ENCODE measurements at places on chromosomes 7 and 10.
A peak's percentile ranks its signal among the peaks of the same experiment; 100 is the strongest.

- DNase-seq = no peak
These were observed 98.5 kb downstream of the CARD11 start for GRCh38 chr7:2945171-2945570.

DNA sequence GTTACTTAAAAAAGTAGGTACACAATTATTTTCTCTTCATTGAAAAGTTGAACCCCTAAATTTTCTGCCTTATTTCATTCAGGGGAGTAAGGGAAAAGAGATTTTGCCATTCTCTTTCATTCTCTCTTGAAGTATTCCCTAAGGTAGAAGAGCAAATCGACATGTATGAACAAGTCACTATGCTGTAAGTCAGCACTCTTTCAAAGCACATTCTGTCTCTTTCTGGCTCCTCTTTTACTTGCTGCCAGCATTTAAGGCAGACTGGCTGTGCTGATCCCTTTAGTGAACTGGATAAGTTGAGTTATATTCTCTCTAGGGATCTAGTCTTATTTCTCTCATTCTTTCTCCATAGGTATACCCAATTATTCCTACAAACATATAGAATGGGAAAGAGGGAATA, 222.3 kb upstream of the ZWINT start:
- no peak for DNase-seq

- no peak for DNase-seq
These were observed 295.9 kb upstream of the ZNF32 start for GRCh38 chr10:43944381-43945093.

GRCh38 chr7:26202019-26202990, 760 bp downstream of the CBX3 start:
- DNase-seq = peak; percentile 64

DNA sequence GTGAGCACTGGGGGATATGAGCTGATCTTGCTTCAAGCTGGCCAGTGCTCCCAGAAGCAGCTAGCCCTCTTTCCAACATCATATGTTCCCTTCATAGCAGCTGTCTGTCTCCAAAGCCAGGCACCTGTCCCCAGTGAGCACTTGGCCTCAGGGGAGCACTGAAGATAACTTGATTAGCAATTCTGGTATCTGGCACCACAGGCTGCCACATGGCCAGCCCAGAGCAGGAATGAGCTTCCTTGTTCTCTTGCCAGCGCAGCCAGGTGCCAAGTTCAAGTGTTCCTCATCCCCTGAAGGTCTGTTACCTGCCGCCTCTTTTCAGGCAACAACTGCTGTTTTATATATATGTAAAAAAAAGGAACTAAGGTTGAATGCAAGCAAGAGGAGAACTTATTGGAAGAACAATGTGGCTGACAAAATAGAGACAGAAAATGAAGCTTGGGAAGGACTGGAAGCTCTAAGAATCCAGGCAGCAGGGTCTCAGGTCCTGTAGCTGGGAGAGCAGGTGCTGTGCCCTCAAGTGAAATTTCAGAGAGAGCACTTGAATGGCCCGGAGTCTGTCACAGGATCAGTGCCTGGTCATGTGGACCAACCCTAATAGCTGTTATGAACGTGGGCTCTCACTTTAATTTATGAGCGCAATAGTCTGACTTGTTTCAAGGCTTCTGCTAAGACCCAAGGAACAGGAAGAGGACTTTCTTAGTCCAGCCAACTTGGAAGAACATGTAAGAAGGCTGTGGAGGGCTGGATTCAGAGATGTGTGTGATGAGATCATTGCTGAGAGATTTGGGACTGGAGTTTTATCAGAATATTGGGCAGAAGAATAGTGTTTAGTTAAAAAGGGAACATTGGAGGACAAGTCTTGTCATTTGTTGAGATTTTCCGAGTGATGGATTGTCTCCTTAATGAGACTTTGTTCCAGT, 267.2 kb downstream of the GLRX3 start:
- DNase-seq = no peak

DNA sequence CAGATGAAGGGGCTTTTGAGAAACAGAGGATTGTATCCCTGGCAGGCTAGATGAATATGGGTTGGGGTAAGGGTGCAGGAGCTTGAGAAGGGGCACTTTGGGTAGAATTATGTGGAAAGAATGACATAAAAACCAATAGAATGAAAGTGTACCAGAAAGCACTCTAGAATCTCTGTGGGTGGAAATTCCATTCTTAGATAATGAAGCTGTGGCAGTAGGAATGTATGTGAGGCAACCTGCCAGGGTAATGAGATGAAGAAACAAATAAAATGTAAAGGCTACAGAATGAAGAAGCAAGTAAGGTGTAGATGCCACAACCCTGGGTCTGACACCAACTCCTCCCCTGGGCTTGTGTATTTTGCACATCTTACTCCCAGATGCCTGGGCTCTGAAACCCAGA, 16.8 kb downstream of the NOBOX start:
- DNase-seq = no peak

DNA sequence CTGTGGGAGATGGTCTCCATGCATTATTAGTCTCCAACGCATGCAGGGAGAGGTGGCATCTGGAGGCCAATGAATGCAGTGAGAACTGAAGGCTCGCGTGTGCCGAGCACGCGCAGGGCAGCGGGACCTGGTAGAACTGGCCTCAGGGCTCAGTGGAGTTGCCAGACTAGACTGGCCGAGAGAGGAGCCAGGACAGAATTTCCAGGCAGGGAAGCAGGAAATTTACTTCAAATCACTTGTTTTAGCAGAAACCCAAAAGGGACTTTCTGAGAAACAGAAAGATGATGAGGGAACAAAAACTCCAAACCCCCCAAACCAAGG, 311.0 kb upstream of the IMMP2L start:
- no peak for DNase-seq

DNA sequence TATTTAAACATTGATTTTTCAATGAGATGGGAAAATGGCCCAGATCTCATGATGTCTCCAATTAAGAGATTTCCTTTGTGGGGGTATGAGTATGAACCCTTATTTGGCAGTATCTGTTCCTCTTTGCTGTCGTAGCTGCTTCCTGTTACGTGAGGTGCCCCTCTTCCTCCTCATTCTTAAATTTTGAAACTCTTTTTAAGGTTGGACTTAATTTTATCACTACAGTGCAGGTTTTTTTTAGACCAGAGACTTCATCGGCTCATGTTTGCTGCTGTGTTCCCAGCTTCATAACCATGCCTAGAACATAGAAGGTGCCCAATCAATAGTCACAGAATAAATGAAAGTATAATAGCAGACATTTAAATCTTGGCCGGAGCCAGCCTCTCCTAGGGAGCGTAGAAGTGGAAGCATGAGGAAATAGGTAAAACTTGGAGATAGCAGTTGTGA, 2.4 kb downstream of the MIOS start:
- no peak for DNase-seq

GRCh38 chr10:100745882-100746783, 751 bp downstream of the PAX2 start:
- DNase-seq = no peak

GRCh38 chr7:6438427-6438826, 9.3 kb downstream of the DAGLB start:
- DNase-seq = no peak

GRCh38 chr10:117684672-117685211, 142.2 kb downstream of the EMX2 start:
- peak; percentile 17 for DNase-seq

GRCh38 chr7:28785041-28785995, 172.8 kb downstream of the TRIL start:
- no peak for DNase-seq

- no peak for DNase-seq
These were observed 91.3 kb upstream of the KCTD7 start for GRCh38 chr7:66537380-66537779.

DNA sequence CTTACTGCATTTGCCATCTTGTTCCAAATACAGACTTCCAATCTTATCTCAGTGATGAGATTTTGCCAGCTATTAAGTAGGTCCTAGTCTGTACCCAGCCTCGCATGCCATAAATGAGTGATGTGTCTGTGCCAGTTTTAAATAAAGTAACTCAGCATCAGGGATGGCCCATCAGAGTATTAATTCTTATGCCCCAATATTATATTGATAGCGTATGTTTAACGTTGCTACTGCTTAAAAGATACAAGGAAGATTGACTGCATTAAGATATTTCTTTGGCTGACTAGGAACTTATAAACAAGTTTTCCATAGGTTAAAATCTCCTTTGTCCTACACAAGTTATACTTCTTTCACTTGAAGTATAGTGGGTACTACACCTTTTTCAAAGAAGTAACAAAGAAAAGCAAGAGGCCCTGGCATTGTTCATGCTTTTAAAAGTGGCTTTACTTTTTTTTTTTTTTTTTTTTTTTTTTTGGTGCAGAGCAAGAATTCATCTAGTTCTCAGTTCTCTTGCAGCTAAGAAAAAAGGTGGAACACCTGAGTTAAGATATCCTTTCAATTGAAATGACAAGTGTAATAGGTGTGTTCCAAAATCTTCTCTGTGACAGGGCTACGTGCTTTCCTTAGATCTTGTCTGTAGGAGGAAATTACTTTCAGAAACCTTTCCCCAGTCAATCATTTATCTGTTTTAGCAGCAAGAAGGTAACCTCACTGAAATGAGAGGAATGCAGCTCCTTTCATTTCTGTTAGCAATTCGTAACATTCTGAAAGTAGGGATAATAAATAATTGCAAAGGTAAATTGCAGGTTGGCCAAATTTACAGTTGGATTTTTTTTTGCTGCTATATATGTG, 245.0 kb downstream of the CELF2 start:
- DNase-seq = no peak

GRCh38 chr7:35450456-35451214, 196.7 kb upstream of the TBX20 start:
- no peak for DNase-seq
